Cerebellum (tissue), 4 donors: ENCODE measurements at places on chromosomes 13 and 19. TPM values are rescaled to one million over a fixed set of nuclear protein-coding genes. Genes with fewer than 3 reads are reported as not detected.

- no peak for DNase-seq
Observed at GRCh38 chr19:58083021-58083420, 15.0 kb downstream of the ZSCAN18 start.

DNA sequence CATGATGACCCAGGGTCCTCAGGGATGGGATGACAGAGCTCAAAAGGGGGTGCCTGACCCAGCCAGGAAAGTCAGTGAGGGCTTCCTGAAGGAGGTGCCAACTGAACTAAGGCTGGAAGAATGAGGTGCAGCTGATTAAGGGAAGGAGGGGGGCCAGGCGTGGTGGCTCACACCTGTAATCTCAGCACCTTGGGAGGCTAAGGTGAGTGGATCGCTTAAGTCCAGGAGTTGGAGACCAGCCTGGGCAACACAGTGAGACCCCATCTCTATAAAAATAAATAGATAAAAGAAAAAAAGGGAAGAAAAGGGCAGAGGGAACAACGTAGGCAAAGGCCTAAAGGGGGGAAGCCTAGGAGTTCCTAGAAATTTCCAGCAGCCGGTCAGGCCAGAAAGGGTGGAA, 9.1 kb upstream of the LYPD3 start:
- no peak for DNase-seq

Gene PRKACA
- 27.7 TPM for total RNA-seq

Gene ZNF221
- 28.4 TPM for total RNA-seq

Gene IL4I1
- total RNA-seq = 0.64 TPM

- DNase-seq = no peak
Observed at GRCh38 chr13:49044836-49045235, 69.1 kb downstream of the FNDC3A start.

Gene KLK10
- 1.3 TPM for total RNA-seq

- no peak for DNase-seq
Observed at GRCh38 chr19:10096615-10096963, 5.9 kb downstream of the ANGPTL6 start.

- no peak for DNase-seq
Observed at GRCh38 chr13:97719736-97720135, 233.7 kb upstream of the IPO5 start.

- DNase-seq = no peak
Observed at GRCh38 chr19:31548941-31549340, 199.7 kb upstream of the TSHZ3 start.

GRCh38 chr13:79442221-79442620, 36.2 kb upstream of the RBM26 start:
- no peak for DNase-seq

DNA sequence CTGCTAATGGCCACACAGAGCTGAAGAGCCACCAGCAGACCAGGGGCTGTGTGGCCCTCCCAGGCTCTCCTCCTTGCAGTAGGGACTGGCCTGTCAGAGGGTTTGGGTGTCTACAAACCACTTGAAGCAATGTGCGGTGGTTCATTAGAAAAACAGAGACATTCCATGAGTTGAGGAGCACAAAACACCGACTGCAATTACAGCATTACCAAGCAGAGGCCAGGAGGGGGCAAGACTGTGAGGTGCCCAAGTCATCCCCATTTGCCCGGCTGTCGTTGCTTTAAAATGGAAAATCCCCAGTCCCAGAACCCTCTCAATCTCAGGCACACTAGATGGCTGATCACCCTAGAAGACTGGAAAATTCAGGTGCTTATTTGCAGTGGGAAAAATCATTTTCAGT, 15.0 kb downstream of the TMTC4 start:
- DNase-seq = no peak

DNA sequence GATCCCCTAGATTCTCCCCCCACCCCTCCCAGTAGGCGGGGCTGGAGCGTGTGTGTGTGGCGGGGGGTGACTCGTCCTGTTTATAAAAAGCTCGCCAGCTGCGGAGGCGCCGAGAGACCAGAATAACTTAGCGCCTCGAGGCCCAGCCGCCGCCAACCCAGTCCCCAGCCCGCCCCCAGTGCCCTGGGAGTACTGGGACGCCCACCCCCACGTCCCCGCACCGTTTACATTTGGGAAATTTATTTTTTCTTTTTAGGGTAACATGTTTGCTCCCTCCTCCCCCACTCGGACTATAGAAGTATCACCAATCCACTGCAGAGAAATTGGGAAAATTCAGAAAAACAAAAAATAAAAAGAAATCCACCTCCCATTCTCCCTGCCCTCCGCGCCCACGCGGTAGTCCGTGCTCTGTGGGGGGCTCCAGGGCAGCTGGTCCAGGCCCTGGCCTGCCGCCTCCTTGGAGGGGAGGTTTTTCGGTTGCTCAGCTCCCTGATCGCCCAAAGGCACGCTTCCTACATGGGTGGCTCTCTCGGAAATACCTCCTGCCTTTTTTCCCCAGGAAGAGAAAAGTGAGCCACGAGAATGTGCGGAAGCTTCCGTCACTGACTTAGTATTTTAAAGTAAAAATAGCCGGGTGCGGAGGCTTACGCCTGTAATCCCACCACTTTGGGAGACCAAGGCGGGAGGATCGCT, 1.5 kb upstream of the RAB3A start:
- peak; percentile 37 for DNase-seq

Gene USHBP1
- 1.2 TPM for total RNA-seq

DNA sequence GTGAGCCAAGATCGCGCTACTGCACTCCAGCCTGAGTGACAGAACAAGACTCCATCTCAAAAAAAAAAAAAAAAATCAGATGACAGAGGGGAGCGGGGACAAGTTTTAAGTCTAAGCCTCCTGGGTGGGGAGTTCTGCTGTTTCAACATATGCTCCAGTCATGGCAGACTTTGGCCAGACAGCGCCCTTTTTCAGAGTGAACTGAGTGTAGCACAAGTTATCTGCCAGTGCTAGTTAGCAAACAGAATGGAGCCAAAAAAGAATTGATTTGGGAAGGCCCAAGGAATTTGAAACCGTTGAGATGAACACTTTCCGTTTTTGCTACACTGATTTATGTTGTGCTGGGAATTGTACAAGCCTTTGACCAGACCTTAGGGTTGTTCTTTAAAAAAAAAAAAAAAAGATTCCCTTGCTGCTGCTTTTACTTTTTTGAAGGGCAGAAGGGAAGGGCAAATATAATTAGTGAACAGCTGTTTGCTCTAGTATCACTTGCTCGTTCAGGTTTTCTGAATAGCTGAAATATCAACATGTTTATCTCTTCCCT, 5.7 kb downstream of the ACTN4 start:
- no peak for DNase-seq

DNA sequence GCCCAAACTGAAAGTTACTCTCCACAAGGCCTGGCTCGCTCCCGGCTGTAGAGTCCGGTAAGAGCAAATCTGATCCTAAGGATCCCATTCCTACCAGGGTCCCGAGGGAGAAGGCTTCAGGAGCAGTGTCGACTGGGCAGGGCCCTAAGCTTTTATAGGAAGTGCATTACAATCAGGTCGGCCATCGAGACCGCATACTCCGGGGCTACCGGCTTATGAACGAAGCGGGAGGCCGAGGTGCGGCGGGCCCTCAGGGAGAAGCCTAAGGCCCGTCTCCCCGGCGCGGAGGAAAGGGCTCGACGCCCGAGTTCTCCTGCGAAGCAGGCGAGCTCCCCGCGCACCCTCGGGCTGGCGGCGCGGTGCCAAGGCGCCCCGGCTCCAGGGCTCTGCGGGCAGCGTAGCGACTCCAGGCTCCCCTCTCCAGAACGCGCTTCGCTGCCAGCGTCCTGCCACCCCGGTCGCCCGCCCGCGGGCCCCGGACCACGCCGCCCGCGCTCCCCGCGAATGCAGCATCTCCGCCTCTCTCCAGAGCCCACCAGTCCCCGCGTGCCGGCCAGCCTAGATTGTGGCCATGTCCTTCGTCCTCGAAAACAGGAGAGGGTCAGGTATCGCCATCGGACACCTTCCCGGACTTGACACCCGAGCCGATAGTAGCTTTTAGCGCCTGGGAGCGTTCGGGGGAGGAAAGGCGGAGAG, 1.4 kb downstream of the EFNB2 start:
- peak; percentile 19 for DNase-seq

DNA sequence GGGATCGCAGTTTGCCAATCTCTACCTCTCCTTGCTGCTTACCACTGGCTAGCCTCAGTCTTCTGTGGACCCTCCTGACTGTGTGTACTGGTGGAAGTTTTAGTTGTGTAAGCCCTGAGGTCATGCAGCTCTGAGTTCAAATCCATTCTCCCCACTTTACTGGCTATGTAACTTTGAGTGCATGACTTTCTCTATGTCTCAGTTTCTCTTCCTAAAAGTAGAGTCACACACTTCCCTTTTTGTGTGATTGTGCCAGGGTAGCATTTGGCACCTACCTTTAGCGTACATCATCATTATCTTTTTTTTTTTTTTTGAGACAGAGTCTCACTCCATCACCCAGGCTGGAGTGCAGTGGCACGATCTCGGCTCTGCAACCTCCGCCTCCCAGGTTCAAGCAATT, 70.3 kb downstream of the MAP4K1 start:
- no peak for DNase-seq

Gene BABAM1
- 38.1 TPM for total RNA-seq

DNA sequence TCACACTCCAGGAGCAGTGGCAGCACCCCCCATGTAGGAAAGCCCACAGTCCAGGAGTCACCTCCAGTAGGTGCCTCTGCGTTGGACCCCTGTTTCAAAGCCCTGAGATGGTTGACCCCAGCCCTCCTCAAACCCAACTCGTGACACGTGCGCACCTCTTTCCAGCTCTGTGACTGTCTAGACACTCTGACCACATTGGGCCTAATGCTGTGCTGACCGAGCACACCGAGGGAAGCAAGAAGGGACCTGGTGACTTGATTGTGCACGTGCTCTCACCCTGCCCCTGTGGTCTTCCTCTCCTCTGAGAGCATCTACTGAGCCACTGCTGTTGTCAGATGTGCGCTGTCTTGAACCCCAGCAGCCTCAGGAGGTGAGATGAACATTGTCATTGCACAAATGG, 22.9 kb upstream of the SLC35E1 start:
- no peak for DNase-seq

GRCh38 chr13:112968910-112969691, at the start of gene MCF2L:
MCF2L (plus strand) TSS chr13:112969214; CDS start chr13:112969380, 166 bp downstream.
- peak; percentile 82 for DNase-seq

GRCh38 chr13:73903561-73903960, 230.6 kb downstream of the KLF12 start:
- no peak for DNase-seq

- no peak for DNase-seq
Observed at GRCh38 chr19:6161271-6161850, 25.9 kb downstream of the ACSBG2 start.

Gene PLPPR3
- total RNA-seq = 58.1 TPM

DNA sequence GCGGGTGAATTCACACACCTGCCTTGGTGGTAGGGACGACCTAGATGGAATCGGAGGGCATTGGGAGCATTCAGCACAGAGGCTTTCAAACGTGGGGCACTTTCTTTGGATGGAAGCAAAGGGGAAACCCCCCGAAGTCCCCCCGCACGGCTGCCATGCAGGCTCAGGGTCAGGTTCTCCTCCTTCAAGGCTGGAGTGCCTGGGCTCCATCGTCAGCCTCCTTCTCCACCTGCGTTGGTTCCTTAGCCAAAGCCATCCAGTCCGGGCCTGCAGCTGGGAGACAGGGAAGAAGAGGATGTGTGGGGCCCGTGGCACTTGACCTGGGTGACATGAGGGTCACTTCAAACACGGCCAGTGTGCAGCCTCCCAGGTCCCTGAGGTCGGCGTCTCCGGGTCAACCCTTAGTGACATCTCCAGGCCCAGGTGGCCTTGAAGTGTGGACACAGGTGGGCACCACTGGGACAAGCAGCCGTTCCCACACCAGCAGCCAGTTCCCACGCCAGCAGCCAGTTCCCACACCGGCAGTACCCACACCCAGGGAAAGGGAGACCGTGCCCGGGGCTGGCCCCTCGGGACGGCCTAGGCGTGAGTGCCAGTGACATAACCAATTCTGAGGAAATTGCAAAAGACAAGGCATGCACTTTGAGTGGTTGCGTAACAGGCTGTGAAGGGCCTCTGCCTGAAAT, 116.0 kb downstream of the SOX1 start:
- DNase-seq = no peak

DNA sequence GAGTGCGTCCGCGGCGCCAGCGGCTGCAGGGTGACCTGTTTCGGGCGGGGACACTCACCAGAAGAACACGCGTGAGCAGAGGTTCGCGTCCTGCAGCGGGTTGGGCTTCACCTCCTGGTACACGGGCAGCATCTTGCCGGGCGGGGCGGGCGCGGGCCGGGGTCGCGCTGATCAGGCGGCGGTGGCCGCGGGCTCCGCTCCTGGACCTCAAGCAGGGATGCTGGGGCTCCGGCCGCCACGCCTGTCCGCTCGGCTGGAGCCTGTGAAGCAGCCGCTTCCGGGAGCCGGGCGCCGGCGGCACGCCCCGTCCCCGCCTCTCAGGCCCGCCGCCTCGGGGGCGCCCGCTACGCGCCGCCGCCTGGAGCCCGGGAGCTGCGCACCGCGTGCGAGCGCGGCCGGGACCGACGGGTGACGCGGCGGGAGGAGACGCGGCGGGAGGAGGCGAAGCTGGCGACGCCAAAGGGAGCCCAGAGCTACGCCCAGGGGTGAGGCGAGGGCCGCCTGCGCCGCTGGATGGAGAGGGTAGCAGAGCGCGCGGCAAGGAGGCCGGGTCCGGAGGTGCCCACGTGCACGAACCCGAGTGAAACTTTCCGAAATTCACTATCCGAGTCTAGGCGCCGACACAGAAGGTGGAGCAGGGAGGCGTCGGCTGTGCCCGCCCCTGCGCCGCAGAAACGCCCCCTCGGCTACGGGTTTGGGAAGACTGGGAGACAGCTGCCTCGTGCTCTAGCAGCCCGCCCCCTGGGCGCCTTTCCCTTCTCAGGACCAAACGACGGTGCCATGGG, at the start of gene ABCC4:
Gene ABCC4 (minus strand): TSS at position 269 of the 785 bp plus-strand sequence. CDS start 137 bp downstream, at position 132.
- DNase-seq = no peak

GRCh38 chr13:80529734-80530133, 188.8 kb upstream of the SPRY2 start:
- no peak for DNase-seq

GRCh38 chr13:101624210-101624922, 171.9 kb downstream of the ITGBL1 start:
- no peak for DNase-seq
